ENCODE measurements at places on chromosomes 6 and 20.

GRCh38 chr20:63194797-63195173 is 21.1 kb downstream of the YTHDF1 start:
- no peak for DNase-seq

DNA sequence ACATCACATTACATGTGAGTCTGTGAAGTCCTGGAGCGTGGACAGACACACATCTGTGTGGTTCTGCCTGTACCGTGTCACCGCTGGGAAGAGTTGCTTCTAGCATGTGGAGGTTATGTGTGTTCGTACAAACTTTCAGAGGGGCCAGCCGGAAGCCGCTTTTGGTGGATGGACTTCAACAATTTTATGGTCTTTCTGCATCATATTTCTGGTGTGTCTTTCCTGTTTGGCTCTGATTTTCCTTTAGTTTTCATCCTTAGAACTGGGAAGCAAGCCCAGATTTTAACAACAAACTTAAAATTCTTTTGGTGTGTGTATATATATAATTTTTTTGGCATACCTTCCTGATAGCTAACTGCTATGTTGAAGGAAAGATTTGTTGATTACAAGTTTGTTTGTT is 71.2 kb downstream of the TIAM2 start:
- DNase-seq, result peak; percentile 68

DNA sequence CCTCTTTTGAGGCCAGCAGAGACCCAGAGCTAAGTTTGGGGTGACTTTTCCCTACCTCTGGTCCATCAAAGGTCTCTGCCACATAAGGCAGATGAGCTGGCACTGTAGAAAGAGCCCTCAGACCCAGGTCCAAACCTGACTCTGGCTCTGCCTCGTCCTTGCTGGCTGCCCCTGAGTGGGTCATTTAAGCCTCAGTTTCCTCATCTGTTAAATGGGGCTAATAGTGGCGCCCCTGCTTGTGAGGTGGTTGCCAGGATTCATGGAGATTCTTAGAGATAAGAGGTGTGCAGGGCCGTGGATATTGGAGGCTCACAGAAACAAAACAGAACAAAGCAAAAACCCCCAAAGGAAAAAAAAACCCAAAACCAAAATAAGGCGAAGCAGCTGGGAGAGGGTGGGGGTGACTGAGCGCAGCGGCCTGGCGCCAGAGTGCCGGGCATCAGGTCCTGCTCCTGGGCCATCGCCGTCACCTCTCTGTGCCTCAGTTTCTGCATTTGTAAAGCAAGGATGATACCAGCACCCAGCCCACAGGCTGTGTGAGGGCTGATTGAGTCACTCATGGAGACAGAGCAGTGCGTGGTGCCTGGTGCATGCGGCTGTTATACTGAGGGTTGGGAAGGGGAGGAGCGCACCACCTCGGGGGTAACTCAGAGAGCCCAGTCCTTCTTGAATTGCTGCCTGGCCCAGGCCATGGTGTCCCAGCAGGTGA is 133.8 kb upstream of the PTPN1 start:
- no peak for DNase-seq

GRCh38 chr6:135722190-135722589 is 129.3 kb upstream of the PDE7B start:
- DNase-seq, result no peak

- DNase-seq, result no peak
Observed at GRCh38 chr20:62061851-62062423, 3.7 kb downstream of the TAF4 start.

DNA sequence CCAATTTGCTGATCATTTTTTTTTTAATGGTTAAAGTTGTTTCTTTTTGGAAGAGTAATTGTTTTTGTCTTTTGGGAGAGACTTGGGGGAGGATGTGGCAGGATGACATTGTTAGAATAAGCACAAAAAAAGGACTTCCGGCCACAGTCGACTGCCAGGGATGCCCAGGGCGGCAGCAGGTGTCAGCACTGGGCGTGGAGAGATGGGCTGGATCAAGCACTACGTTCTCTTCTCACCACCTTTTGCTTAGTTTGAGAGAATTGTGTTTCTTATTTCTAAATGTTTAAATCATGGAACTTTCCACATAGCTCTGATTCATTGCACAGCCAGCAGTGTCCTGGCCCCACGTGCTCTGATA is 104.6 kb upstream of the FRMD1 start:
- DNase-seq, result no peak

- DNase-seq, result no peak
Observed at GRCh38 chr20:61072398-61072797, 179.7 kb upstream of the CDH4 start.

DNA sequence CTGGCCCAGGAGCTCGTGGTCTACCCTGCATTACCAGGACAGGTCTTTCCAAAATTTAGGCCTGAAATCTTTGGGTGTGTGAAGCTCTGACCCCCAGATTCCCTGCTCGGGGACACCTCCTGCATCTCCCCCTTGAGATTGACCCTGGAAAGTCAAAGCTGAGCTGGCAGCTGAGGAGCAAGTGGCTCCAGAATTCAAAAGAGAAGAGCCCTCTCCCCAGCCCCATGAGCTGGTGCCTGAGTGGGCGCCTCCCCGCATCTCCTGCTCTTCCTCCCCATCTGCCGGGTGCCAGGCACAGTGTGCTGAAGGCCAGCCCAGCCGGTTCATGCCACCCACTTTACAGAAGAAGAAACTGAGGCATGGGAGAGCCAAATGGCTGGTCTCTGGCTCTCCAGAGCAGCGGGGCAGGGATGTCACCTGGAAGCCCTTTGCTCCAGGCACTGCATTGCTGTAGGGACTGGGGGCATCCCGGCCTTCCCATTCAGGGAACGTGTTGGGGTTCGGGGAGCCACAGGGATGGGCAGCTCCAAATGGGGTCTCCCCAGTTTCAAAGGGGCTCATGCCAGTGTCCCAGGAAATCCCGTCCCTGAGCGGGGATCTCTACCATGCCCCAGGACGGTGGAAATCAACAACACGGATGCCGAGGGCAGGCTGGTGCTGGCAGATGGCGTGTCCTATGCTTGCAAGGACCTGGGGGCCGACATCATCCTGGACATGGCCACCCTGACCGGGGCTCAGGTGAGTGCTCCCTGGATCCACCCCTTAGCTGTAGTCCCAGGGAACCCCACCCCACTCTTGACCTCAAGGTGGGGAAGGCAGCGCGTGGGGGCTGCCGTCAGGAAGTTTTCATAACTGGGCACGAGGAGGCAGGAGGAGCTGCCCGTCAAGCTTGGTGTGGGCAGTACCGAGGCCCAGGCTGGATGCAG is 20.5 kb downstream of the NPEPL1 start:
- no peak for DNase-seq

- no peak for DNase-seq
Observed at GRCh38 chr20:50514750-50515149, 4.6 kb downstream of the PTPN1 start.

DNA sequence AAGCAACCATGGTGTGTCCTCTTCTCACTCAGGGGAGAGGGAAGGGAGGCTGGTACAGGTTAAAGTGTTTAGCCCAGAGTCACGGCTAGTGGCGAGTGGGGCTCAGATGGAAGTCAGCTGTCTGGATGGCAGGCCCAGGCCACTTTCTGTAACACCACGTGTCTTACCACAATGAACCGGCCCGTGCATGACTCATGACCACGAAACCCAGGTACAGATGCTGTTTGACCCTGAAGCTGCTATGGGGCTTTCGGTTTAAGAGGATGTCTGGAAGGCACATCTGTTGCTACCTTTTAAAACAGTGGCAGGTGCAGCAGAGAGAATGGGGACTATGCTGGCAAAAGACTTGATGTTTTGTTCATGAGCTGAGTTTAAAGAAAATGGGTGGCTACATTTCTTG is 36.5 kb upstream of the MPC1 start:
- no peak for DNase-seq

GRCh38 chr6:66184091-66184490 is 477.1 kb upstream of the EYS start:
- DNase-seq, result peak; percentile 21

DNA sequence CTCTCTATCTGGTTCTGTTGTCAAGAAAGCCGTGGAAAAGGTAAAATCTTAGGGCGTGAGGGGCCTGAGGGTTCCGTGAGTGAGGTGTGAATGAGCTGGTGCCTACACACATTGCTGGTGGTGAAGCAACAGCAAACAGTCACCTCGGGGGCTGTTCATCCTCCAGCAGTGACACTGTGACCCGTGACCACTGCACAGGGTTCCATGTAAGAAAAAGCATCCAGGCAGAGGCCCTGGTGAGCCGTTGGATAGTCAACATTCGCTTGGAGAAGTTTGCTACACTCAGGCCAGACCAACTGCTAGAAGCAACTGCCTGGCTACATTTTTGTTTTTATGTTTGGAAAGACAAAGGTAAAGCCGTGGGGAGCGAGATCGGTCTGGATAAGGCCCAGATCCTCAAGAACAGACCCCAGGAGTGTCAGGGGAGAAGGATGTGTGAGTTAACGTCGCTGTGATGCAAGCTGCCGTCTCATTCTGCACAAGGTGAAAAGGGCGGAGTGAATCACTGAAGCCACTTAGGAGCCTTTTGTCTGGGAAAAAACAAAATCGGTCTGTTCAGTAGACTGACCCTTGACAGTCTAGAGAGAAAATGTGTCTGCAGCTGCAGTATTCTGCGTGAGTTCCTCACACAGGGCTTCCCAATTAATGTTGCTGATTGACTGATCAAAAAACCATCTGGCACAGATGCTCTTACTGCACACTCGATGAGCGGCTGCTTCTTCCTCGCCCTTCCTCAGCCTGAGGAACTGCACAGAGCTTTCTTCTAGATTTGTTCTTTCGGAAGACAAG is 404.0 kb downstream of the SMOC2 start:
- DNase-seq, result no peak

- no peak for DNase-seq
Observed at GRCh38 chr6:147221739-147222138, 17.5 kb downstream of the STXBP5 start.

DNA sequence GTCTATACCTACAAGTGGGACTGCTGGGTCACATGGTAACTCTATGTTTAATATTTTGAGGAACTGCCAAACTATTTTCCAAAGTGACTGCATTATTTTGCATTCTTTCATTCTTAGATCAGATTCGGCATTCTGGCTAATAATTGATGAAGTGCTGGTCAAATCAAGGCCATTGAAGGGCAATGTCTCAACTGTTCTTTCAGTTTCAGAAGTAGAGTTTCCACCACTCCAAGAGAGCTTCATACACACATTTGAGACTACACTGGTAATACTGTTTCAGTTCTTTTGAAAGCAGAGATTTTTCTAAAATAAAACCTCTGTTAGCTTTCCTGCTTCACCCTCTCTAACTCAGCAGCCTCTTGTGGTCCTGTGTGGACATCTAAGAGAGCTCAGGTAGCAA is 154.5 kb downstream of the CFAP61 start:
- no peak for DNase-seq

GRCh38 chr20:60760256-60761000 is 491.6 kb upstream of the CDH4 start:
- no peak for DNase-seq

GRCh38 chr6:106214531-106214930 is 111.0 kb downstream of the ATG5 start:
- no peak for DNase-seq

GRCh38 chr6:65098349-65098748 is 608.7 kb downstream of the EYS start:
- DNase-seq, result no peak

GRCh38 chr20:31606804-31607639 is 1.9 kb downstream of the ID1 start:
- DNase-seq, result peak; percentile 78

GRCh38 chr6:116387374-116387773 is 16.6 kb downstream of the DSE start:
- peak; percentile 52 for DNase-seq

- DNase-seq, result no peak
Observed at GRCh38 chr6:74057326-74057725, 361.3 kb downstream of the CD109 start.

DNA sequence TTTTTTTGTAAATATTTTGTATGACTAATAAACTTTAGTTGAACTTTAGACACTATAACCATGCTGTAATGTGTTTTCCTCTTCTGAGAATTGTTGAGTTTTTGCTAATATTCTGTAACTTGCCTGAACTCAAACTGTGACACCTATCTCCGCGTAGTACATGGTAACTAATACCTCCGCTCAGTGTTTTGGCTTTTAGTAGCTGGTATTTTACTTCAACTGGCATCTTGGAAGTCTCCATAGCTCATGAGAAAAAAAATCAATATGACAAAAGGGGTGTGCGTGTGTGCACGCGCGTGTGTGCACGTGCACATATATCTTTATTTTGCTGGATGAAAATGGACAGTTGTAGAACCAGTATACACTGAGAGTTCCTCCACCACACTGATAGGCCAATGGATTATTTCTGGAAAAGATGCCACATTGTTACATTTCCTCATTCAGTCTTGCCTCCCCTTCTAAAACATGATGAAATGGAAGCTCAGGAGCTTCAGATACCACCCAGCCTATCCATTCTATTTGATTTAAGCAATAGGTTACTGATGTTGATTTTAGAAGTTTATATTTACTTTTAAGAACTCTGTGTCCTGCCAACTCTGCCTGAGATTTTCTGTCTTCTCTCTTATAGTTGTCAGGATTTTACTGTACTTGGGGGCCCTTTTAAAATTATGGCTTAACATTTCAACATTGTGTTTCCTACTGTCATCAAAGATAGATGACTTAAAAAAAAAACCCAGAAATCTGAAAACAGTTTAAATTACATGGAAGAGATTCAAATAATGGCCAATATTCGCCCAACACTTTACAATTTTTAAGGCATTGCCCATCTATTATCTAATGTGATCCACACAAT is 16.3 kb upstream of the ADGRG6 start:
- DNase-seq, result no peak

DNA sequence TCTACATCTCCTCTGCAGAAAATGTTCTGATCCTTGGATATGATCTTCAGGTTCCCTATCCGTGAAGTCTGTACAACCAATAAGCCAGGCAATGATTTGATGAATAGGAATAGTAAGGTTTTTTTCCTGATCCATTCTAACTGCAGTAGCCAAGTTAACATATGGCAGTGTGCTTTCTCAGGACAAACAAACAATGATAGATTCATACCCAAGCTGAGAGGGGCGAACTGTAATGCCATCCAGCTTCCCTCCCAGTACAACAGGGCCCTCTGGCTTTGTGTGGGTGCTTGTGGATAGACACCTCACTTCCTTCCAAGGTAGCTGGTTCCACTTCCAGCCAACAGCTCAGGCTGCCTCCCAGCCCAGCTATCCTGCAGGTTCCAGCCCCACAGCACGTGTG is 359.2 kb downstream of the CDH26 start:
- no peak for DNase-seq

DNA sequence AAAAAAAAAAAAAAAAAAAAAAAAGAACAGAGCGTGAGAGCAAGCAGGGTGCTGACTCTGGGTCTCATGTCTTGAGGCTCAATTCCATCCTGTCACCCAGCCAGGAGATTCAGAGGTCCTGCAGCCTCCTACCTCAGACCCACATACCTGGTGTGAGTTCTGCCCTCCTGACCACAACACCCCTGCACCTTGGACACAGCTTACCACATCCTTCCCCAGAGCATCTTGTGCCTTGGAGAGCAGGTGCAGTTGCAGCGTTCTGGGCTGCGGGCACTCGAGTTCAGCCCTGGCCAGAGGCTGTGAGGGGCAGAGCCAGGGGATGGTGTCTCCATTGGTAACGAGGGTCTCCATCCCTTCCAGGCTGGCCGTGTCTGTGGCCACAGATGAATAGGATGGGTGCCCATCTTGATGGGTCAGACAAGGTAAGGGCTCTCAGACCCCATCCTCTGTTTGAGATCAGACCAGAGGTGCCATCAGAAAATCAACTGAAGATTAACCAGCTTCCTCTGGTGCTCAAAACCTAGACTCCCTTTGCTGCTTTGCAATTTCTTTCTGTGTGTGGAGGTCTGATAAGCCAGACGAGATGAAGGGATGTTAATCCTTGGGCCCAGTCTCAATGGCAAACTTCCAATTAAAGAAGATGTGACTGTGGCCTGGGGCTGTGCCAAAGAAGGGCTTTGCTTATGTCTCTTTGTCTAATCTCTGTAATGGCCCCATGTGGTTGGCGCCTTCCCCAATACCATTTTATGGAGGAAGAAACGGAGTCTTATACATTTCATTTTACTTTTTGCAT is 14.7 kb upstream of the ZNF831 start:
- no peak for DNase-seq
